Brain pericyte (primary cell): ENCODE measurements at places on chromosomes 5 and 9.

DNA sequence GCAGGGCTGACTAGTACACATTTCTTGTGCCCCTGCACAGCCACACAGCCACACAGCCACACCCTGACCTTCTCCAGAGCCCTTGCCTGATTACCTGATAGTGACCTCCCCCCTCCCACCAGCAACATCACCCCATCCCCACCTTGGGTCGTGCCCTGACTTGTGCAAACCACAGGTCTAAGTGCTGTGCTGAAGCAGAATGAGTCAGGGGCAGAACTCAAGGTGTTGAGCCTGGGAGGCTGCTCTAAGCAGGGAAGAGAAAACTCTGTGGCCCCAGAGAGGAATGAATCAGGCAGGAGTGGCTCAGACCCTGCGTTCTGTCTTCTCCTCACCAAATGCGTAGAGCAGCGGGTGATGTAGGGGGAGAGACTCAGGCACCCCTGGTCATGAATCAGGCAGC, 24.3 kb upstream of the FAT2 start:
- no peak for DNase-seq

DNA sequence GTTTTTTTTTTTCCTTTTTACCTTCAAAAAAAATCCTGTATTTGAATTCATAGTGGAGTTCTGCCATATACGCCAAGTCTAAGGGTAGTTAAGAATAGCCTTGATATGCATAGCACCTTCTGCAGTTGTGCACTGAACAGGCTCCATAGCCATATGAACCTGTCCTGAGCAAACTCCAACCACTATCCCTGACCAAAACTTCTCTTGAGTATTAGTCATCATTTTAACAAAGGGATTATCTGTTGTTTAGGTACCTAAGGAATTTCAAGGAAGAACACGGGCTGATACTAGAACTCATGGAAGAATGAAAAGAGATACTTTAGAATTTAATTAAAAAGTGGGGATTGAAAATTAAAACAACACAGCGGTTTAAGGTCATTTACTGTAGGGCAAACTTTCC, 1.9 kb upstream of the FBXO38 start:
- no peak for DNase-seq

GRCh38 chr9:133934482-133935232, 57.5 kb downstream of the VAV2 start:
- DNase-seq: no peak

GRCh38 chr5:84825606-84826005, 440.9 kb upstream of the EDIL3 start:
- no peak for DNase-seq

DNA sequence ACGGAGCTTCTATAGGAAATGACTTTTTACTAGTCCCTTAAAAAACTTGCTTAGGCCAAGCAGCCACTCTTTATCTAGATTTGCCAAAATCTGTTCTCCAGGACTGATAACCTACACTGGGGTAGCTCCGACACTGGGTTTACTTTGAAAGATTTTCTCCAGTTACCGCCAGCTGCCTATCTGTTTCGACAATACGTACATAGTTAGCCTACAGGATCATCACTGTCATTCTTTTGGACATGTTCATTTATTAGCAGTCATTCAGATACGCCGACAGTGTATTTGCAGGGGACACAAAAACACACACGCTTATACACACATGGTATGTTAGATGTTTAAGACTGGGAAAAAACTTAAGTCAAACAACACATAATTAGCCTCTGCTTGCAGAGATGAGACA, 225.7 kb downstream of the DCP2 start:
- no peak for DNase-seq
